ENCODE measurements at places on chromosomes 16 and 17.

DNA sequence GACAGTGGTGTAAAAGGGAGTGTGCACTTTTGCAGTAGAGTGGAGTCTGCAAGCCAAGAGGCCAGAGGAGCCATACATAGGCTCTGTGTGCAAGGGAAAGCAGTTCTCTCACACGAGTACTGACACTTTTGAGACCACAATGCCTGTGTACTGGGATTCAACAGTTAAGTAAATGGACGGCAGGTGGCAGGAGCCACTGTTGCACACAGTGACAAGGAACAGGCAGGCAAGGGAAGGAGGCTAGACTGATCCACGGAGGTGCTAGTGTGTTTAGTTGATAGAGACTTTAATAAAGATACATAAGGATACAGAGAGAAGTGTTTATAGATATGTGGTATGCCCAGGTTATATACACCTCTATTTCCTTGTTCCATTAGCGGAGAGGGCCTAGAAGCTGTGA lies 67.0 kb downstream of the MPRIP start:
- H3K27ac ChIP-seq: peak overlapping the region; percentile 56
- DNase-seq: no peak
- peaks cover 44% of the 10 kb centered on the region for H3K4me1 ChIP-seq

DNA sequence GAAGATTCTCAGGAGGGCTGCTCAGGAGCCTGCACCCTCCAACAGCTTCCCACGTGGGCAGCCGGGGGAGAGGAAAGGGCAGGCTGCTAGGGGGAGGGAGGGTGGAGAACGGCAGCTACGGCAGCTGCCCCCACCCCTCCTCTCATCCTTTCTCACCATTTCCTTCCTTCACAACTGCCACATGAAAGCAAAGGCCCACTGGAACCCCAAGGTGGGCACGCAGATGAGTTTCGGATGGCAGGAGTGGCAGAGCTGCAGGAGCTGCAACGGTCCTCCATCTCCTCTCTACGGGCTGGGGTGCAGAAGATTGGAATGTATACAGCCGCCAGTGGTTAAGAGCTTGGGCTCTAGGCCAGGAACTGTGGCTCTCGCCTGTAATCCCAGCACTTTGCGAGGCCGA lies 77.7 kb downstream of the GAS7 start:
- no peaks in the 10 kb centered on the region for H3K4me1 ChIP-seq
- H3K27ac ChIP-seq: no peak overlapping the region
- no peaks in the 10 kb centered on the region for H3K36me3 ChIP-seq
- H3K4me3 ChIP-seq: no peak overlapping the region
- no peaks in the 10 kb centered on the region for H3K27me3 ChIP-seq

- H3K27ac ChIP-seq: no peak overlapping the region
- no peaks in the 10 kb centered on the region for H3K36me3 ChIP-seq
- peaks cover 5% of the 10 kb centered on the region for H3K27me3 ChIP-seq
Measured at GRCh38 chr17:15346066-15346595, 4.7 kb upstream of the TEKT3 start.

- H3K27ac ChIP-seq: no peak overlapping the region
- no peak overlapping the region for H3K4me3 ChIP-seq
- no peak for DNase-seq
- no peaks in the 10 kb centered on the region for H3K4me1 ChIP-seq
- no peaks in the 10 kb centered on the region for H3K27me3 ChIP-seq
- no peaks in the 10 kb centered on the region for H3K36me3 ChIP-seq
Measured at GRCh38 chr17:60090417-60090816, 11.7 kb upstream of the HEATR6 start.

DNA sequence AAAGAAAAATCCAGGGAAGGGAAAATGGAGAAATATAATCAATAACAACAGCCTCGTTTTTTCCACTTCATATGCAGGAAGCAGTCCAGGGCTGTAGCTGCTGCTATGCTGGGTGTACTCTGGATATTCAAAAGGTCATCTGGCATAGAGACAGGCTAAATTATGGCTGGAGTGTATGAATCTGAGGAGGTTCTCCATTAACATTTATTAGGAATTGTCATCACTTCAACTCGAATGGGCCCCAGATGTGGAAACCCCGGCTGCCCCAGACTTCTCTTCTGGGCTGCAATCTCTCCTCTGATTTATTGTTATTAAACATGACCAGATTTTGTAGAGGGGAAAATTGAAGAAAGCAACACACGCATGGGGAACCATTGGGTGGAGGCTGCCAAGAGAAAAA lies 33.5 kb upstream of the SKAP1 start:
- H3K4me1 ChIP-seq: no peaks in the 10 kb centered on the region
- no peak overlapping the region for H3K4me3 ChIP-seq
- H3K27me3 ChIP-seq: no peaks in the 10 kb centered on the region
- H3K36me3 ChIP-seq: no peaks in the 10 kb centered on the region

DNA sequence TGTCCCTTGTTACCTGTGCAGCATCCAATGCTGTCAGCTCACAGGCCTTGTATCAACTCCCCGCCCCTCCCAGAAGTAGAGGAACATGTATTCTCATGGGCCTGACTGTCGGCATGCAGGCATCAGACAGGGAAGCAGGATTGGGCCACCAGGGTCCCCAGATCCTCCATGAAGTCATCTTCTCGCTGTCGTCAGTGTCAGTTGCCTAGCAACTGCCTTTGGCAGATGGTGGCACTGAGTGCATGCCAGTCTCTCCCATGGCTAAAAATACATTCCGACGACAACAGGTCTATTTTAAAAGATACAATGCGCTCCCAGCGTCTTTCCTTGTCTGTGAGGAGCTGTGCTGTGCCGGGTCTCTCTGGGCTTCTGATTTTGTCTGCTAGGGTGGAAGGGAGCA lies 36.8 kb upstream of the CES5A start:
- H3K4me3 ChIP-seq: no peak overlapping the region
- no peaks in the 10 kb centered on the region for H3K4me1 ChIP-seq
- no peak overlapping the region for H3K27ac ChIP-seq

DNA sequence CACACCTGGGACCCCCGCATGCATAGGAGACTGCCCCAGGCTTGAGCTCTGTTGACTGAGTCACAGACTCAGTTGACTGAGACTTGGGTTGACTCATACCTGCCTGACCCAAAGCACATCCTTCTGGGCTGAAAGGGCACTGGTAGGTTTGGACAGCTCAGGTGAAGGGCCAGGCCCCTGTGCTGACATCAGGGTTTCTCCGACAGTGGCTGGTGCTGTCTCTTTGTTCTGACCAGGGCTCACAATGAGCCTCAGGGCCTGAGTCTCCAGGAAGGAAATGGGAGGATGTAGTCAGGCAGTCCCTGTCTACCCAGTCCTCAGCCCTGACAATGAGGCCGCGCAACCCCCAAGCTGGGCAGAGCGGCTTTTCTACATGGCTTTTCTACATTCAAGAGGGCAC lies 6.5 kb downstream of the SPNS2 start:
- no peaks in the 10 kb centered on the region for H3K36me3 ChIP-seq
- peaks cover 8% of the 10 kb centered on the region for H3K27me3 ChIP-seq
- H3K4me1 ChIP-seq: peaks cover 16% of the 10 kb centered on the region

GRCh38 chr16:85286951-85287814 lies 174.9 kb upstream of the CIBAR2 start:
- H3K4me1 ChIP-seq: no peaks in the 10 kb centered on the region
- DNase-seq: no peak
- H3K27me3 ChIP-seq: no peaks in the 10 kb centered on the region
- no peaks in the 10 kb centered on the region for H3K36me3 ChIP-seq
- H3K4me3 ChIP-seq: no peak overlapping the region

GRCh38 chr17:81572563-81573168 lies 20.5 kb upstream of the FAAP100 start:
- no peak overlapping the region for H3K4me3 ChIP-seq
- H3K4me1 ChIP-seq: no peaks in the 10 kb centered on the region
- peaks cover 49% of the 10 kb centered on the region for H3K36me3 ChIP-seq
- H3K27me3 ChIP-seq: no peaks in the 10 kb centered on the region

DNA sequence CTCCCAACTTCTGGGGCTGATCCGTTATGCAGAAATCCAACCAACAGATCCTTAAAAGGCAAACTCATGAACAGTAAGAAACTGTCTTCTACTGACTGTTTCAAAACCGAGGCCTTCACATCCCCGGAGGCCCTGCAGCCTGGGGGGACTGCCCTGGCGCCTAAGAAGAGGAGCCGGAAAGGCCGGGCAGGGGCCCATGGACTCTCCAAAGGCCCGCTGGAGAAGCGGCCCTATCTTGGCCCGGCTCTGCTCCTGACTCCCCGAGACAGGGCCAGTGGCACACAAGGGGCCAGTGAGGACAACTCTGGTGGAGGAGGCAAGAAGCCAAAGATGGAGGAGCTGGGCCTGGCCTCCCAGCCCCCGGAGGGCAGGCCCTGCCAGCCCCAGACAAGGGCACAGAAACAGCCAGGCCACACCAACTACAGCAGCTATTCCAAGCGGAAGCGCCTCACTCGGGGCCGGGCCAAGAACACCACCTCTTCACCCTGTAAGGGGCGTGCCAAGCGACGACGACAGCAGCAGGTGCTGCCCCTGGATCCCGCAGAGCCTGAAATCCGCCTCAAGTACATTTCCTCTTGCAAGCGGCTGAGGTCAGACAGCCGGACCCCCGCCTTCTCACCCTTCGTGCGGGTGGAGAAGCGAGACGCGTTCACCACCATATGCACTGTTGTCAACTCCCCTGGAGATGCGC lies 39.5 kb downstream of the SREBF1 start:
- H3K4me1 ChIP-seq: peaks cover 8% of the 10 kb centered on the region
- no peak for DNase-seq
- H3K4me3 ChIP-seq: no peak overlapping the region
- H3K27ac ChIP-seq: no peak overlapping the region

GRCh38 chr16:104355-104754 lies 26.3 kb downstream of the MPG start:
- H3K36me3 ChIP-seq: peaks cover 5% of the 10 kb centered on the region
- no peaks in the 10 kb centered on the region for H3K4me1 ChIP-seq
- H3K27me3 ChIP-seq: no peaks in the 10 kb centered on the region

DNA sequence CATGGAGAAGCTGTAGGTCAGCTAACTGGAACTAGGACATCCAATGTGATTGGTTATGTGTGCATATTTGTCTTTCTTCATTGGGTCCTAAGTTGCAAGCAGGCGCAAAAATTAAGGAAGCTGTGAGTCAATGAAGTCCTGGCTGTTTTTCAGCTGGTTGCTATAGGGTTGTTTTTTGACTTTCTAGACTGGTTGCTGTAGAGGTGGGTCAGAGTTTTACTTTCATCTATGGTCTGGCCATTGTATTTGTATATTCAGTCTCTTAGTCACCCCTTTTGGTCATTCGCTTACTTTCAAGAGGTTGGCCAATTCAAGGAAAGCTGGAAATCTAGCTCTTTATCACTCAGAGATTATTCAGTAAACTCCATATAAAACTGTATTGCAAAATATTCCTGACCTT lies 62.0 kb upstream of the AMZ2 start:
- H3K36me3 ChIP-seq: no peaks in the 10 kb centered on the region
- DNase-seq: no peak
- no peak overlapping the region for H3K4me3 ChIP-seq
- no peaks in the 10 kb centered on the region for H3K27me3 ChIP-seq
- peak overlapping the region; percentile 83 for H3K27ac ChIP-seq

DNA sequence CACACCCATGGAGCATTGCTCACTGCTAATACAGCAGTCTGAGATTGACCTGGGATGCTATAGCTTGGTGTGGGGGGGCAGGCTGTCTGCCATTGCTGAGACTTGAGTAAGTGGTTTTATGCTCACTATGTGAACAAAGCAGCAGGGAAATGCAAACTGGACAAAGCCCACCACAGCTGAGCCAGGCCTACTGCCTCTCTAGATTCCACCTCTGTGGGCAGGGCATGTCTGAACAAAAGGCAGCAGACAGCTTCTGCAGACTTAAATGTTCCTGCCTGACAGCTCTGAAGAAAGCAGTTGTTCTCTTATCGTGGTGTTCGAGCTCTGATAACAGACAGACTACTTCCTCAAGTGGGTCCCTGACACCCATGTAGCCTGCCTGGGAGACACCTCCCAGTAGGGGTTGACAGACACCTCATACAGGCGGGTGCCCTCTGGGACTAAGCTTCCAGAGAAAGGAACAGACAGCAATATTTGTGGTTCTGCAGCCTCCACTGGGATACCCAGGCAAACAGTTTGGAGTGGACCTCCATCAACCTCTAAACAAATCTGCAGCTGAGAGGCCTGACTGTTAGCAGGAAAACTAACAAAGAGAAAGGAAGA lies 2204.8 kb downstream of the TP53TG3F start:
- H3K27ac ChIP-seq: no peak overlapping the region
- H3K36me3 ChIP-seq: no peaks in the 10 kb centered on the region
- H3K27me3 ChIP-seq: no peaks in the 10 kb centered on the region

DNA sequence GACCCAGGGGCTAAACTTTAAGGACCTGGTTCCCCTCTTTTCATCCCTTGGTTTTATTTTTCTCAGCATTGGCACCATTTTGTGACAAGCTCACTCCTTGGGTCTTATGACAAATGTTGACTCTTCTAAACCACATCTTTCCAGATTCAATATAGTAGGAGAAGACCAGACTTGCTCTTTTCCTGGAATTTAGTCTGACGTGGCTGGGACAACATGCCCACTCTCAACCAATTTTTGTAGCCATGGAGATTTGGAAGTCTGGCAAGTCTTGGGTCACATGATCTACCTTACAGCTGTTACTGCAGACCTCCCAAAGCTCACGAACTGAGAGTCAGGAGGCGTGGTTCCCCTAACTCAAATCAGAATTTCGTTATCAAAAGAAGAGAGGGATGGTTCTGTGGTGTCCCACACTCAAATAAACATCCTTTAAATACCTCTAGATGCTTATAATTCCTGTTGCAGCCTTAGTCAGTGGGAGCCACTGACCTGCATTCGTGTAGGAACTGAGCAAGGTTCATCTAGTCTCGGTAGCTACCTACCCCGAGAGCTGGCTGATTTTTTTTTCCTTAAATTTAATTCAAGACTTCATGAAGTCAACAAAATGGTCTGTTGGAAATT lies 683.5 kb downstream of the MAF start:
- no peak overlapping the region for H3K27ac ChIP-seq
- H3K4me1 ChIP-seq: no peaks in the 10 kb centered on the region
- H3K27me3 ChIP-seq: no peaks in the 10 kb centered on the region
- DNase-seq: no peak
- H3K4me3 ChIP-seq: no peak overlapping the region

DNA sequence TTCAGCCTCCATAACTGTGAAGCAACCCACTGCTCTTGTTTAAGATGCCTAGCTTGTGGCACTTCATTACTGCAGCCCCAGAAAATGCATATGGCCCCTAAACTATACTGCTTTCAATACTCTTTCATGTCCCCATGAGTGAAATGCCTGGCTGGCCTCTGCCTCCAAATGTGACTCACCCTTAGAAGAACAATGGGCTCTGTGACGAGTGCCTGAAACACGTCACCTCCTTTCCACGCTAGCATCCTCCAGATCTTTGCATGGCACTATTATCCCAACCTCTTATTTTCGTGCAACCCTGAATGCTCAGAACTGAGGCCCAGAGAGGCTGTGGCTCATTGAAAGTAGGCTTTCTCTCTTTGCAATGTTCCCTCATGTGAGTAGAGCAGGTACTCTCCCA lies 233.1 kb downstream of the CBLN1 start:
- no peaks in the 10 kb centered on the region for H3K27me3 ChIP-seq
- no peaks in the 10 kb centered on the region for H3K4me1 ChIP-seq
- H3K27ac ChIP-seq: no peak overlapping the region
- H3K4me3 ChIP-seq: no peak overlapping the region

All from effector memory CD4-positive, alpha-beta T cell (primary cell).